ENCODE measurements at places on chromosomes 1 and 21. TPM values are rescaled to one million over a fixed set of nuclear protein-coding genes. Genes with fewer than 3 reads are reported as not detected.

The BGLAP gene
- total RNA-seq: 3.7 TPM

- H3K27me3 ChIP-seq: no peaks in the 10 kb centered on the region
- no peaks in the 10 kb centered on the region for H3K4me1 ChIP-seq
- no peak for DNase-seq
- H3K36me3 ChIP-seq: no peaks in the 10 kb centered on the region
- H3K4me3 ChIP-seq: no peak overlapping the region
Observed at GRCh38 chr1:106480629-106481028, 575.8 kb upstream of the PRMT6 start.

The KRTAP12-4 gene
- not detected for total RNA-seq

DNA sequence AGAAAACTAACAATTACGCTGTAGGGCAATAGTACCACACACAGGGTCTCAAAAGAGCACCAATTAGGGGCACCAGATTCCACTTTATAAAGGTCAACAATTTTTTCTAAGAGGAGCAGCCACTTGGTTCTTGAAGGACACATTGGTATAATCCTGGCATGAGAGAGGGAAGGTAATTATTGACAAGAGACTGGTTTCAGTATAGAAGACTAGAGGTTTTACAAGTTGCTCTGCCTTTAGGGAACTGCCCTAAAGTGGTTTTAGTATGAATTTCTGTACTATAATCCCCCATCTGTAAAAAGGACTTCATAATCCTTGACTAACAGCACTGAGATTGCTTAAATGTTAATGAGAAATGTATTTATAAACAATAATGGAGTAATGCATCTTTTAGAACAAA is 648.5 kb upstream of the PTBP2 start:
- no peak overlapping the region for H3K4me3 ChIP-seq
- DNase-seq: no peak
- no peaks in the 10 kb centered on the region for H3K27me3 ChIP-seq
- H3K4me1 ChIP-seq: no peaks in the 10 kb centered on the region
- H3K36me3 ChIP-seq: no peaks in the 10 kb centered on the region

DNA sequence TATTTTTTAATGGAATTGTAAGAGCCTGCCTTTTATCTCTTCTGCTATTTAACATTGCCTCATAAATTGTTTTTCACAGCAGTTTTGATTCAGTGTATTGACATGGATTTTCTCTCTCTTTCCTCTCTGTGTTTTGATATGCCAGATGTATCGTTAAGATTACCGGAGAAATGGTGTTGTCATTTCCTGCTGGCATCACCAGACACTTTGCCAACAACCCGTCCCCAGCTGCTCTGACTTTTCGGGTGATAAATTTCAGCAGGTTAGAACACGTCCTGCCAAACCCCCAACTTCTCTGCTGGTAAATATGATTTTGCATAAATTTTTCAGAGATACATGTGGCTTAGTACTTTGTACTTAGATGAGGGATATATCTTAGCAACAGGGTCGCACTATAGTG is 23.1 kb upstream of the DYNLT5 start:
- peaks cover 22% of the 10 kb centered on the region for H3K27me3 ChIP-seq
- no peak overlapping the region for H3K27ac ChIP-seq
- no peak for DNase-seq
- peaks cover 21% of the 10 kb centered on the region for H3K4me1 ChIP-seq
- no peak overlapping the region for H3K4me3 ChIP-seq
- H3K36me3 ChIP-seq: no peaks in the 10 kb centered on the region

- no peak overlapping the region for H3K4me3 ChIP-seq
- no peaks in the 10 kb centered on the region for H3K4me1 ChIP-seq
- no peak for DNase-seq
- H3K27ac ChIP-seq: no peak overlapping the region
- no peaks in the 10 kb centered on the region for H3K36me3 ChIP-seq
- peaks cover 9% of the 10 kb centered on the region for H3K27me3 ChIP-seq
Observed at GRCh38 chr1:14149431-14149830, 449.1 kb upstream of the KAZN start.

GRCh38 chr1:981955-982558 is at the start of gene PERM1:
PERM1 (minus strand) TSS chr1:982093; CDS start chr1:981029, 1,064 bp downstream.
- H3K27me3 ChIP-seq: peaks cover 36% of the 10 kb centered on the region
- peaks cover 3% of the 10 kb centered on the region for H3K4me1 ChIP-seq
- DNase-seq: no peak
- H3K36me3 ChIP-seq: no peaks in the 10 kb centered on the region
- no peak within 1 kb of the TSS for H3K27ac ChIP-seq

DNA sequence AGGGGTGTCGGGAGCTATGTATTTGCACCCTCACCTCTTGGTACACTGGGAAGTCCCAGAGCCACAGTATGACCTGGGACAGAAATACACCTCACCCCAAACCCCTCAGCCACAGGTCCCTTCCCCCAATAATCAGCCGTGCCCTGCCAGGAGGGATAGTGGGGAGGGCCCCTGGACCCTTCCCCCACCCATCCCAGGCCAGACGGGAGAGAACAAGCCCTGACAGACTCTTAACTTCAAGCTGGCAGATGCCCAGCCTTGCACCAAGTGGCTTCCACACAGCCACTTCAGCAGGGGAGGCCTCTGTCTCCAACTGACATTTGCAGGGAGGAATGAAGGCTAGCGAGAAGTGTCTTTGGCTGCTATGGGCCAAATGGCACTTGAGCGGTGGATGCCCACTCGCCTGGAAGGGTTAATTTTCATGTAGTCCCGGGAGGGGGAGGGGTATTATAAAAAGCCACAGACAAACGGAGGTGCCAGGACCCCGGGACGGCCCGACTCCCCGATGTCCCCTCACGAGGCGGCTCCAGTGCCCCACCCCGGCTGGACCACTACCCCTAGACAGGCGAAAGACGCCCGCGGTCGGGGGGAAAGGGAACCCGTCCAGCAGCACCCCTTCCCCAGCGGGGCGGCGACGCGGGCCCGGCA is 495 bp downstream of the SYNC start:
- no peak for DNase-seq
- no peak overlapping the region for H3K27ac ChIP-seq
- H3K4me1 ChIP-seq: peaks cover 6% of the 10 kb centered on the region

The ADORA3 gene
- not detected for total RNA-seq

DNA sequence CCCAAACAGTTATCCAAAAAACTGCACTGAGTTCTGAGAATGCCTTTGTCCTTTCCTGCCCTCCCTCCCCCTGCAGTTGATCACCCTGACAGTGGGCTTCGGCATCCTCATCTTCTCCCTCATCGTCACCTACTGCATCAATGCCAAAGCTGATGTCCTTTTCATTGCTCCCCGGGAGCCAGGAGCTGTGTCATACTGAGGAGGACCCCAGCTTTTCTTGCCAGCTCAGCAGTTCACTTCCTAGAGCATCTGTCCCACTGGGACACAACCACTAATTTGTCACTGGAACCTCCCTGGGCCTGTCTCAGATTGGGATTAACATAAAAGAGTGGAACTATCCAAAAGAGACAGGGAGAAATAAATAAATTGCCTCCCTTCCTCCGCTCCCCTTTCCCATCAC is 8.8 kb upstream of the NHLH1 start:
- peaks cover 22% of the 10 kb centered on the region for H3K36me3 ChIP-seq
- DNase-seq: no peak
- H3K4me1 ChIP-seq: peaks cover 20% of the 10 kb centered on the region
- no peaks in the 10 kb centered on the region for H3K27me3 ChIP-seq
- H3K27ac ChIP-seq: peak overlapping the region; percentile 24

DNA sequence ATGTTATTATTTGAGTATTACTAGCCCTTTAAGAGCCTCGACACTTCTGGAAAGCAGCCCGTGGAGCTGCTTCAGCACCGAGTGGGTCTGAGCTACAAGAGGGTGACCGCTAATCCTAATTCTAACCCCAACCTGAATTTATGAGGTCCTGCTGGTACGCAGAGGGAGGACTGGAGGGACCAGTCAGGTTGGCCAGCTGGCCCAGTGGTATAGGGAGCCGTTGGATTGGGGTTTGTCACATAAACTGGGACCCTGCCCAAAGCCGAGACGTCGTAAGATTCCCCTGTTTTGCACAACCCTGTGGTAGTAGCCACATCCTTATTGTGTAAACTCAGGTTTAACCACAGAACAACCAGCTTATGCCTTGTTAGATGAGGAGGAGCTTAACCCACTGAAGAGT is 60.8 kb upstream of the F3 start:
- peaks cover 42% of the 10 kb centered on the region for H3K27me3 ChIP-seq
- H3K36me3 ChIP-seq: peaks cover 3% of the 10 kb centered on the region
- DNase-seq: no peak

The CRYZ gene
- 8.5 TPM for total RNA-seq

DNA sequence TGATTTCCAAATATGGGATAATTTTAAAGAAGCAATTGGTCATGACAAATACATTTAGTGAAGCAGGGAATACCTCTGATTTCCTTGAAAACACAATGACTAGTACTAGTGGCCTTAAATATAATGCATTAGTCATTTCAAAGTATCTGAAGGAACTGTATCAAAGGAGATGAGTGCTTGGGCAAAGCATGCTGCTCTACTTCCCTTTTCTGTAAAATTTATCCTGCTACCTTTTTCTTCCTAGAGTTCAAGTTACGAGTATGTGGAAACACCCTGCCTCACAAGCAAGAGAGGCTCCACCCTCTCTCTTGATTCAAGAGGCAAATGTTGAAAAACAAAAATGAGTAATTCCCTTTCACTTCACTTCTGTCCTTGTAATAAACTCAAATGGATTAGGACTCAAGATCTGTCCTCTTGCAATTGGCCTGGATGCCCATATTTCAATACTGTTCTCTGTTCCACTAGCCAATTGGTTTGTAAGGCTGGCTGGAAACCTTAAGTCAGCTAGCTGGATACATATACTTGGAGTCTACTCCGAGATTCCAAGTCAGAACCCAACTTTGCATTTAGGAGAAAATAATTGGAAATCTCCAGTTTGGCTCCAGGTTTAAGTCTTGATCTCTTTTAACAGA is 92.5 kb downstream of the CDC42BPA start:
- H3K27me3 ChIP-seq: peaks cover 21% of the 10 kb centered on the region
- H3K36me3 ChIP-seq: peaks cover 6% of the 10 kb centered on the region
- H3K4me3 ChIP-seq: no peak overlapping the region
- H3K27ac ChIP-seq: no peak overlapping the region

- H3K27me3 ChIP-seq: no peaks in the 10 kb centered on the region
- H3K4me1 ChIP-seq: peaks cover 41% of the 10 kb centered on the region
- peak overlapping the region; percentile 72 for H3K4me3 ChIP-seq
- peaks cover 2% of the 10 kb centered on the region for H3K36me3 ChIP-seq
- DNase-seq: no peak
Observed at GRCh38 chr1:19605967-19606366, 38.1 kb upstream of the NBL1 start.

GRCh38 chr1:87530042-87530807 is 201.5 kb downstream of the LMO4 start:
- no peaks in the 10 kb centered on the region for H3K36me3 ChIP-seq
- no peaks in the 10 kb centered on the region for H3K4me1 ChIP-seq
- H3K27ac ChIP-seq: no peak overlapping the region
- no peak overlapping the region for H3K4me3 ChIP-seq
- H3K27me3 ChIP-seq: peaks cover 4% of the 10 kb centered on the region
- DNase-seq: no peak

The NUCKS1 gene
- 73.2 TPM for total RNA-seq

The S100A12 gene
- 2.0 TPM for total RNA-seq

DNA sequence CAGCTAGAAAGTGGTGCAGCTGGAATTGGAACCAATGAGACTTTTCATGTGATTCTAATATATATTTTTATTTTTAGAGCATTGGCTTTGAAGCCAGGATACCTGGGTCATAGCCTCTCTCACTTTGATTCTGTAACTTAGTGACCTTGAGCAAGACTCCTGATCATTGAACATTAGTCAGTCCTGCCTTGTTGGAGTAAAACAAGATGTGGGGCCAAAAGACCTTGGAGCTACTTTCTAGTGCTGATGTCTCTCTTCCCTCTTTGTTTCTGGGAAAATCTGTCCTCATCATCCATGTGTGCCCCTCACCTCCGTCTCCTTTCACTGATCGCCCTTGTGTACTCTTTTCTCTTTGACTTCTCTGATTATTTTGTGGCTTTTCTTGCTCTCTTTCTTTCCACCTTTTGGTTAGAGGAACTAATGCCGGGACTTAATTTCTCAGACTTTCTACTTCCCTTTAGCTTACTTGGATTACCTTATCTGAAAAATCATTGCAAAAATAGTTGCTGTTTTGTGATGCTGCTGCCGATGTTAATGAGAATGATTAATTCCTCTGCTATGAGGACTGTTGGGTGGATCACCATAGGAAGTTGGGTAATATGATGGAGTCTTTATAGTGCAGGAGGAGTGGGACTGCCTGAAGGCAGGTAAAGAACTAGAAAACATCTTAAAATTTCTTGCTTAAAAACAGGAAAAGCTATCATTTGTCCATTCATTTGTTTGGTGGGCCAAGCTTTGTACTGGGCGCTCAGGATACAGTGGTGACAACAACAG is 72.0 kb downstream of the NOS1AP start:
- no peaks in the 10 kb centered on the region for H3K36me3 ChIP-seq
- peaks cover 38% of the 10 kb centered on the region for H3K27me3 ChIP-seq
- H3K4me1 ChIP-seq: peaks cover 2% of the 10 kb centered on the region

DNA sequence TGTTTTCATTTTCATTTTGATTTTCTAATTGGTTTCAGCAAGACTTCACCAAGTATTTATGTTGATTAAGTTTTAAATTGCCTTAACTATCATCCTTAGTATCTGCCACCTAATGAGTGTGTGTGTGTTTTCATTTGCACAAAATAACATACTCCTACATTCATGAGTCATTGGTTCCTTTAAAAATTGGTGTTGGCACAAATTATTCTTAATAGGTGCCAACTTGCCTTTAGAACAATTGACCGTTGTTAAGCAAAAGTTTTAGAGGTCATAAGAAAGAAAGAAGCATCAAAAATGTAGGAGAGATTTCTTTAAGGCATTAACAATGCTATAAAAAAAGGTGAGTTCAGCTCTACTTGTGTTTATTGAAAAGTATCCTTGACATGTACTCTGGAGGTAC is 77.5 kb downstream of the FNBP1L start:
- no peak for DNase-seq
- H3K4me3 ChIP-seq: no peak overlapping the region
- H3K4me1 ChIP-seq: no peaks in the 10 kb centered on the region

DNA sequence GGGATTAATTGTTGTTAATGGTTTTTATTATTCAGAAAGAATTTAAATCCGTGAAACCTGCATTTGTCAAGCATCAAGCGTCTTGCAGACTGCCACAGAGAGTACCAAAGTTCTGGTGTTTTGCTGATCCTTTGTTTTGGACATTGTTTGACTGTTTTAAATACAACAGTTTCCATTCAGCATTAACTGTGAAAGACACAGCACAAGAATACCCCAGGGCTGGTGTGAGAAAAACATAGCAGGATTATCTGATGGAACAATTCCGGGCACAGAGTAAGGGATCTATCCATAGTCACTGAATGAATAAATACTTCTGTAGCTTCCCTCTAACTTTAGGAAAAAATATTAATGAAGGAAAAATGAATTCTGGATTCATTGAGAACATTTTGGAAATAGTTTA is 202.3 kb downstream of the LTN1 start:
- peaks cover 2% of the 10 kb centered on the region for H3K4me1 ChIP-seq
- H3K27me3 ChIP-seq: no peaks in the 10 kb centered on the region
- H3K27ac ChIP-seq: no peak overlapping the region
- H3K4me3 ChIP-seq: no peak overlapping the region
- no peak for DNase-seq

GRCh38 chr1:228515200-228515834 is 28.1 kb downstream of the RNF187 start:
- no peak for DNase-seq
- H3K36me3 ChIP-seq: peaks cover 6% of the 10 kb centered on the region
- no peak overlapping the region for H3K27ac ChIP-seq
- H3K27me3 ChIP-seq: peaks cover 45% of the 10 kb centered on the region
- H3K4me1 ChIP-seq: peaks cover 21% of the 10 kb centered on the region

The CTNNBIP1 gene
- 10.5 TPM for total RNA-seq

The BTG2 gene
- total RNA-seq: 584 TPM

The HUNK gene
- 1.3 TPM for total RNA-seq

The RCSD1 gene
- total RNA-seq: 101 TPM

Measured in T-helper 17 cell (primary cell).